ENCODE measurements at places on chromosomes 1 and 21. TPM values are rescaled to one million over a fixed set of nuclear protein-coding genes. Genes with fewer than 3 reads are reported as not detected.

Gene FHAD1
- 1.7 TPM for total RNA-seq

Gene SPSB1
- 3.0 TPM for total RNA-seq

Gene CAPN9
- total RNA-seq, result not detected

Gene ADAM30
- not detected for total RNA-seq

Measured in temporal lobe (tissue), 4 donors.